ENCODE measurements at places on chromosomes 16 and 17.

DNA sequence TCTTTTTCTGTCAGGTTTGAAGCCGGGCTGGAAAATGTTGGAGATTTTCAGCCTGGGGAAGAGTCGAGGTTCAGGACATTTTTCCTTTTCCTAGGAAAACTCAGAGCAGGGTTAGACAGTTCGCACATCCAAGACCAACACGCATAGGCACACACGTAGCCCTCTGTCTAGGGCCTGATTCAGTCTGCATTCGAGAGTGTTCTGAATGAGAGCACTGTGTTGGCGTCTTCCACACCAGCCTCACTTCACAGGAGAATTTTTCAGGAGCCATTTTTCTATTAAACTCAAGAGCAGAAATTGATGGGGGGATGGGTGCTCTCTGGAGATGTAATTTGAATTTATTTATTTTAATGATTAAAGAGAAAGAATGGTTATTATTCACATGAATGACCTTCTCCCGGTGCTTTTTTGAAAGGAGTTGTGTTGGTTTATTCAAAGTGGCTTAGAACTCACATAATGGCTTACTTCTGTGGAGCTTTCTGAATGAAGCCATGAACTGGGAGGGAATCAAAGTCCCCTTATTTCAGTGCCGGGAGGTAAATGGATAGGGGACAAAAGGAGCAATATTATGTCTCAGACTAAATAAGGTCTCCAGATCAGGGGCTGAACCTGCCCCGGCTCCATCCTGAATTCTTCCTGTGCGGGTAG lies 194.3 kb downstream of the CCDC182 start:
- DNase-seq, result no peak

GRCh38 chr16:88762258-88762870 lies 22.7 kb downstream of the PIEZO1 start:
- no peak for DNase-seq

DNA sequence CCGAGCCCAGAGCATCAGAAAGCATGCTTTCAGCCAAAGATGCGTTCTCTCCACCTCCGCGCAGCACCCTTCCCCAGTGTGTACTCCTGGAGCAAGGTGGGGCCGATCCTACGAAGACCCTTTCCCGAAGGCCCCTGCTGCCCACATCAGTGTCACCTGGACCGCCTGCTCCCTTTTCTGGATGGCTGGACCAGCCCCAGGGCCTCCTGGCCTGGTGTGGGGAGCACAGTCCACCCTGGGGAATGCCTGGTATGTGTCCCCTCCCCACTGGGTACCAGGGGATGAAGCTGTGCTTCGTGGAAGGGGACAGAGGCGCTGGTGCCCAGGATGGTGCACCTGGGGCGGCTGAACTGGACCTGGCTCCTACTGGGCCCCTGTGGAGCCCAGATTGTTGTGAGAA lies 173.8 kb downstream of the SEC14L1 start:
- no peak for DNase-seq

DNA sequence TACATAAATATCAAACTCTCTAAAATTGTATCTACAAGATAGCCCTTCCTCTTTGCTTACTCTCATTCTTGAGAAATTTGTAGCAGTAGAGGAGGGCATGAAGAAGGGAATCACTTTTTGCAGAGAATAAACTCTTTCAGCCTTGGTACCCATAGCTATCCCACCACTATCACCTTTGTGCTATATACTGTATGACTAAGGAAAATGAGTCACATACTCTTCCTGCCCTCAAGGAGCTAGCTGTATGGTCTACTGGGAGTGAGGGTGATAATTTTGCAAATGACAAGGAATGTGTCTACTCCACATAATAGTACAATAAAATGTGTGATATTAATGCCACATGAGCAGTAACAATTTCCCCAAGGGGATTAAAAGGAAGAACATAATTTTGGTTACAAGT lies 184.6 kb upstream of the WSB1 start:
- no peak for DNase-seq

DNA sequence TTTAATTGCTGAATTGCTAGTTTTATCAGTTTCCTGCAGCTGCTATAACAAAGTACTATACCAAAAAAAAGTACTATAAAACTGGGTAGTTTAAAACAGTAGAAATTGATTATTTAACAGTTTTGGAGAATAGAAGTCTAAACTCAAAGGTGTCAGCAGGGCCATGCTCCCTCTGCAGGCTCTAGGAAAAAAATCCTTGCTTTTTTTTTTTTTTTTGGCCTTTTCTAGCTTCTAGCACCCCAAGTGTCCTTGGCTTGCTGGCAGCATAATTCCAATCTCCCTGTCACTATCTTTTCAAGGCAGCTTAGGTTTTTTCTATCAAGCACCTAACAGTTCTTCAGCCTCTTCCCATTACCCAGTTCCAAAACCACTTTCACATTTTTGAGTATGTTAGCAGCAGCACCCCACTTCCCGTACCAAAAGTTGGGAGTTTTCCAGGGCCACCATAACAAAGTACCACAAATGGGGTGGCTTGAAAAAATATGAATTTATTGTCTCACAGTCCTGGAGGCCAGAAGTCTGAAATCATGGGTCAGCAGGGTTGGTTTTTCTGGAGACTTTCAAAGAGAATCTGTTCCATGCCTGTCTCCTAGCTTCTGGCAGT lies 37.4 kb downstream of the BPTF start:
- no peak for DNase-seq

GRCh38 chr17:59361386-59361785 lies 29.9 kb downstream of the YPEL2 start:
- DNase-seq, result no peak

Data from stimulated activated naive CD4-positive, alpha-beta T cell (primary cell).